Activated T-cell treated with anti-CD3 and anti-CD28 coated beads for 1 hour (primary cell): ENCODE measurements at places on chromosomes 1 and 21.

DNA sequence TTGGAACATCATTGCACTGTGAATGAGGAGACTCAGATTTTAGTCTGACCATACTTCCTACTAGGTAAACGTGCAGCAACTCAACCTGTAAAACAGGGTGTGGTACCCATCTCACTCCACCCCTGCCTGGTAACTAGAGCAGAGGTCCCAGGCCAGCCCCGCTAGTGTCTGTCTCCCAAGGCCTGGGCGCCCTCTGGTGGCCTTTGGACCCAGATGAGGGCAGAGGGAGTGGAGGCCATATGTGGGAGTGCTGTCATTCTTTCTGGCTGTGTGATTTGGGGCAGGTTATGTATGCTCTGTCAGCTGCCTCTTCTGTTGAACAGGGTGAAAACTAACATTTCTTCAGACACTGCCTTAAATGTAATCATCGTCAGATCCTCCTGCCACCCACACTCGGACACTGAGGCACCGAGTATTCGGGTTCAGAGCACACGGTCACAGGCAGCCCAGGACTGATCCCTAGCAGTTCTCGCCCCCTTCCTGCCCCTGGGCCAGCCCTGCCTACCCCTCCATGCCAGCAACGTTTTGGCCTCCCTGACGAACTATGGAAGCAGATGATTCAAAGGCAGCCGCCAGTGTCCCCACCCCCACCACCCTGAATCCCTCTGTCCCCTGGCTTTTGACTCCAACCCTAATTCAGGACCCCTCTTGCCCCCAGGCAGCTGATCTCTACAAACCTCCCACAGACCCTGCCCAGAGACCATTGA, 76.0 kb downstream of the CD247 start:
- peak; percentile 85 for DNase-seq

DNA sequence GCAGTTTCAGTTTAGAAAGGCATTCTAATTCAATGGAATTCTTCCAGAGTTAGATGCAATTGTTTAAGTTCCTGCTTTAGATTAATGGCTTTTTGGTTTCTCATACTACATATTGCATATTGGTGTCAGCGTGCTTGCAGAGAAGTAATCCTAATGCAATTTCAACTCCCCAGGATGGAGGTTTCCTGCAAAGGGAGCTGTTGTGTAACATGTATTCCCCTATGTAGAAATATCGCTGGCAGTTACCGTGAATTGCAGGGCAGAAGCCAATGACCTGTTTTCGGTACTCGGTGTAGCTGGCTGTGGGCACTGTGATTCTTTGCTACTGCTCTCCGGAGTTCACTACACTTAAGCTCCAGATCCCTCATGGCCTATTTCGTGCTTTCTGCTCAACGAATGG, 256.1 kb upstream of the PTBP2 start:
- no peak for DNase-seq

DNA sequence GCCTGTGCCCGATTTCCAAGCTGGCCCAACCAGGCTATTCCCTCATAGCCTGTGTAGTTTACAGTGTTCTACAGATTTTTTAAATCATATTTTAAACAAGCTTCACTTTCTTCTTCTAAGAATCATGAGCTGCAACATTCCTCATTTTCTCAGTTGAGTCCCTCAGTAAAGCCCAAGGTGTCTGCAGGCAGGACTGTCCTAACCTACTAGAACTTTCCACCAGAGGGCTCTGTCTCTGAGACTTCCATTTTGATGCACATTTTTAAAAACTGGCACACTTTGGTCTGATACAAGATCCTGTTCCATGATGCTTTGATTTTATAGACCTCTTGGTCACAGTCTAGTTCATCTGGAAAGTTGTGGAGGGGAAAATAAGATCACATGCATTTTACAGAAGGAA, 21.6 kb upstream of the SLAMF6 start:
- DNase-seq: no peak

GRCh38 chr21:34023691-34024373, 49.5 kb upstream of the MRPS6 start:
- DNase-seq: no peak

DNA sequence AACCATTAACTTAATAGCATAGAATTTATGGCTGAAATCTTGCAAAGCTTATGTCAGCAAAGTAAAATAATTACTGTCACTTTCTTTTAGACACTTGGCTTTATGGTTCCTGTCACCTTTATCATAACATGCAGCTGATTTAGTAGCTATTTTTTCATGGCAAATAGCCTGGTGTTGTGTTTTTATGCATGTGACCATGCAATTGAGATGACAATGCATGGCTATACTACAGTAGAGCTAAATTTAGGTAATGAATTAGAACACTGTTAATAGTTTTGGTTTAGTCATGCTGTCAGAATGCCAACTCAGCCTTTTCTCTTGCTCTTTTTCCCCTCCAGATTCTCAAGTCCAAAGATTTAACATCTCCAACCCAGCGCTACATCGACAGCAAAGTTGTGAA, 88.6 kb downstream of the TGFB2 start:
- DNase-seq: no peak

- no peak for DNase-seq
Measured at GRCh38 chr1:43286115-43286514, 734 bp upstream of the C1orf210 start.

DNA sequence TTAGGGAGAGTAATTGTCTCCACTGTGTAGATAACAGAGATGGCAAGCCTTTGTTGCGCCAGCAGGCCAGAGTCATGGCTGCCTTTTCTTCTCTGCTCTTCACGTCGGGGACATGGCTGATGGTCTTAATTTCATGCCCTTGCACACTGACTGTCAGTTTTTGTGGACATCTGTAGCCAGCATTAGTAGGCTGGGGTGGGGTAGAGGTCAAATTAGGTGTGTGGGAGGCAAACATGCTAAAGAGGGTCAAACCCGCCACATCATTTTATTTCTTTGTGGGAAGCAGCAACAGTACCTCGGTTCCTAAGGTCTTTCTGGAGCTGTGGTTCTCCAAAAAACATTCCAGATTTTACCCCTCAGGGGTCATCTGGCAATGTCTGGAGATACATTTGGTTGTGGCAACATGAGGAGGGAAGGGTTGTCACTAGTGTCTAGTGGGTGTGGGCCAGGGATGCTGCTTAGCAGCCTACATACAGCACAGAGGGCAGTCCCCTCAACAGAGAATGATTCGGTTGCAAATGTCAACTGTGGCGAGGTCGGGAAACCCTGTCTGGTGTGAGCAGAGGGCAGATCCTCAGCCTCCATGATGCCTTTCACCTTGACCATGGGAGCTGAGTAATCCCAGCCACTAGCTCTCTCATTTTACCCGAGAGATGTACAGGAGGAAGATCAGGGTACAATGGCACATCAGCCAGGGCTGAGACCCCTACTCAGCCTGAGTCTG, 14.7 kb downstream of the RUNX1 start:
- DNase-seq: no peak

DNA sequence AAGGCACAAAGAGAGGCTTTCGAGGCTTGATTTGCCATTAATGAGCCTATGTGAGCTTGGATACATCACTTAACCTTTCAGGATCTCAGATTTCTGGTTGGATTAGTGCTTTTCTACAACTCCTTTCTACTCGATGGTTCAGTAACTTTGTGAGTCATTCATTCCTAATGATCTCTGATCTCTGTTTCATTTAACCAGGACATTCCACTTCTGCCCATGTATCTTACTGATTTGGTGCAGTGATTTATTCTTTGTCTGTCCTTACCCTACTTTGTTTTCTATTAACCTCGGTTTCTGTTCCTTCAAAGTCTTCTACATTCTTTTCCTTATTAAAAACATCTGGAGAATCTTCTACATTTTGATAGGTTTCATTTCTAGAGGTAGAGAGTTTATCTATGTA, 94.6 kb upstream of the ZBTB18 start:
- DNase-seq: no peak

GRCh38 chr1:241550318-241550717, 18.1 kb downstream of the KMO start:
- no peak for DNase-seq

DNA sequence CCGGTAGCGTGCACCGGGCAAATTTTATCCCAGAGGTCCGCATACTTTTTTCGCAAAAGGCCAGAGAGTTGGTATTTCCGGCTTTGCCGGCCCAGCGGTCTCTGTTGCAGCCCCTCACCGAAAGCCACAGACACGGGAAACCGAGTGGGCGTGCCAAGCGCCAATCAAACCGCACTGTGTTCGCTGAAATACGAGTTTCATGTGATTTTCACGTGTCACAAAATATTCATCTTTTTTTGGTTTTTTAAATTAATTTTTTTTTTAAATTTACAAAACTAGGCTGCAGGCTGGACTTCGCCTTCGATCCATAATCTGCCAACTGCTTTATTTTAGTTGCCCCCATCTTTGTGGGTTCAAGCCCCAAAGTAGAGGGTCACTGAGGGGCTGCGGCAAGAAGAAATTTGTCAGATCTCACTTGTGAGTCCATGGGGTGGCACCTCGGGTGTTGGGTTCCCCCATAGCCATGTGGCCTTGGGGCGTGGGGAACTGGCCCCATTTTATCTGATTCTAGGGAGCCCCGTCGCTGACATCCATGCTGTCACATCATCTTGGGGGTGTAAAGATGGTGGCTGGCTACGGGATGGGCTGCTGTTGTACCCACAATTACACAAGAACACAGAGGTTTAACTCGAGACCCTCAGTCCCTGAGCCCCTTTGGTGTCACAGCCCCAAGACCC, 20.8 kb downstream of the SLC45A1 start:
- DNase-seq: no peak

GRCh38 chr1:156864796-156865195, 4.1 kb downstream of the NTRK1 start:
- DNase-seq: no peak

DNA sequence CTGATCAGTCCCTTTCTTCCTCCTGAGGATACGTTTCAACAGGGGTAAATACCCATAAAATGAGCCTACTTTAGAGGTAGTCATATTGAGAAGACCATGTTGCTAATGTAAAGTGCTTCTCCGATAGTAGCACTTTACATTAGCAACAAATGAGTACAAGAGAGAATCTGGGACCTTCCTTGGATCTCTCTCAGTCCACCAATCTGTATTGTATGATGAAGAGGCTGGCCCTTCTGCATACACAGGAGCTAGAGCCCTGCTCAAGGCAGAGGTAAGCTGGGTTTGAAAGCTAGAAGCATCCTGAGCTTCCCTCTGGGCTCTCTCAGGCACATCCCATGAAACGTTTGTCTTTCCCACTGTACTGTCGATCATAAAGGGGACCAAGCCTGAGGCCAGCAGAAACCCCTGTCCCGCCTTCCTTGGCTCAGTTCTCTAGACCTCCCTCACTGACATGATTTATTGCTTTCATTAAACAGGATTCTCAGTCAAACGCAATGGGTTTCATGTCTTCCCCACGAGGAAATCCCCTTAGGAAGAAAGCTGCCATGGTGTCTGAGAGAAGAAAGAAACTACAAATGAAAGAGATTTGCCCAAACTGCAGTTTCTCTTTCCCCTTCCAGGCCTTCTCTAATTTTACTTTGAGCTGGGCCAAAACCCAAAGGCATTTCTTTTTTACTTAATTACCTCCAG, 62.8 kb upstream of the BCAR3 start:
- no peak for DNase-seq

DNA sequence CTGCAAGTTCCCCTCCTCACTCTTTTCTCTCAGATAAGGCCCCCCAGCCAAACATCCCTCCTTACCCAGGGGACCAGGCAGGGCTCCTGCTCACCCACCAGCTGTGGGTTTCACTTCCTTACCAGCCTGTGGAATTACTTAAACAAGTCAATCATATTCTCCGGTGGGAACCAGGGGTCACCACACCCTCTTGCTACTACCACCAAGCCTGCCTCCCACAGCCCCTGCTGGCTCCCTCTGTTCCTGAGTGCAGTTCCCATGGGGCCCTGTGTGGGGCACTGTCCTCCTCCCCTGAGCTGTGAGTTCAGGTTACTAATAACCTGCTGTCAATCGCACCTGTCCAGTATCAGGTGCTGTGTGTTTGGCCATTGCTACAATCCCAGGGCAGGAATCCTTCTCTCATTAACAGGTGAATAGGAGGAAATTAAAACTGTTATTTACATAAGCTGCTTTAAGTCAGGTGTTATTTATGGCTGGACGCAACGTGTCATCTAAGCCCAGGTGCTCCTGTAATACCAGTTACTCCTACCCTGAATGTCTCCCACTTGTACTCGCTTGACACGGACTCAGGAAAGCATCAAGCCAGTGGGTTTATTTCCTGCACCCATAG, 53.1 kb upstream of the LBR start:
- DNase-seq: no peak

GRCh38 chr21:42537106-42537742, 23.6 kb downstream of the SLC37A1 start:
- DNase-seq: no peak
